ENCODE measurements at places on chromosomes 2 and 18.

GRCh38 chr2:83071352-83071751 lies 1387.7 kb downstream of the SUCLG1 start:
- DNase-seq: no peak

DNA sequence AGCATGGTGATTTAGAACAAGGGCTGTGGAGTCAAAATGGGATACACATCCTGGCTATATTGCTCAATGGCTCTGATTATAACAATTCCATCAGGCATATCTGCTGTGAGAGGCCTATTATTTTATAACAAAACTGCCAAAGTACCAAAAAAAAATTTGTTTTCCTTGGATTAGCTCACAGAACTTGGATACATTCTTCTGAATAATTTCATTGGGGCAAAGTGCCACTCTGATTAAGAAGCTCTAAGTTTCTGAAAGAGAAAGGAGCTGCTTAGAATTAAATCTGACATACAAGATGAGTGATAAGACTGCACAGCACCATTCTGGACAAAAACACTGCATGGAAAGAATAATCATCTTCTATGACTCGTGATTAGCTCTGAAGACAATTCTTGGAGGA lies 85.7 kb downstream of the SMC6 start:
- DNase-seq: no peak

GRCh38 chr18:77376043-77376732 lies 126.5 kb downstream of the GALR1 start:
- no peak for DNase-seq

- no peak for DNase-seq
These were observed 18.9 kb upstream of the SERPINB11 start for GRCh38 chr18:63683890-63684289.

DNA sequence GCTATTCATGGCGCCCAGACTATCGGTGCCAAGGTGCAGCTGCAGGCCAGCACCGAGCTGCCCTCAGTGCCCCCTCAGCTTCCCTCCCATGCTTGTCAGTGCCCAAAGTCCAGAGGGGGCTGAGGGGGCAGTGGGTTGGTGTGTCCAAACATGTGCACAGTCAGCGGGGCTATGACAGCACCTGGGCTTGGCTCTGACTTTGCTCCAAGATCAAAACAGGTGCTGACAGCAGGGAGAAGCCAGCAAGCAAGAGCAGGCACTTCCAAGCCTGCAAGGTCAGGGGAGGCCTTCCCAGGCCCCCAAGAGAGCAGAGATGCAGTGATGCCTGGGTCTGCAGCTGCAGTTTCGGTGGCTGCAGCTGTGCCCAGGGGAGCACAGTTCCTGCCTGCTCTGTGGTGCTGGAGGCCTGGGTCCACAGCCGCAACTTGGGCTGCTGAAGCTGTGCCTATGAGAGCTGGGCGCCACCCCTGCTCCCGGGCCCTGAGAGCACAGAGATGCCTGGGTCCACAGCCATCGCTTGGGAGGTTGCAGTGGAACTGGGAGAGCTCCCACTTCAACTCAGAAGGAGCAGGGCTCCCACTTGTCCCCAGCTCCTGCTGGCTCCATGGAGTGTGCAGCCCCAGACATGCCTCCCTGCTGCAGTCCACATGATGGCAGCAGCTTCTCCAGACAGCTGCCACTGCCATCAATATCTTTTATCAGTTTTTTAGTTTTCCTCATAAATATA lies 775.3 kb upstream of the POU3F3 start:
- no peak for DNase-seq

DNA sequence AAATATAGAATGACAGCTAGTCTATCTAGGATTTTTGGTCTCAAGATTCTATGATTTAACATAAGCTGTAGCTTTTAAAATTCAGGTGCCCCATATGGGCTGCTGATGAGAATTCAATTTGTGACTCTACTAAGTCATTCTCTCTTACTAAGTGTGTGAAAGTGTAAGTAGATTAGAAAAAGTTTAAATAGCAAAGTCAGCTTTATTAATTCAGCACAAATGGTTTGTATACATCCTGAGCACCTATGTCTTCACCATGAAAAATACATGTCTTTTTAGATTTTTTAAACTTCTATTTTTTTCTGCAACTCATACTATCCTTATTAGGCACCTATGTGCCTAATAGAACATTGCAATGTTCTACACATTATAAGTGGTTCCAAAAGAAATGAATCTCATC lies 157.1 kb downstream of the METTL4 start:
- DNase-seq: no peak

- DNase-seq: no peak
These were observed 97.2 kb downstream of the RTN4 start for GRCh38 chr2:54952978-54953456.

- DNase-seq: no peak
These were observed 133.0 kb upstream of the PGAP1 start for GRCh38 chr2:197059477-197059876.

GRCh38 chr18:73766910-73767515 lies 380.6 kb downstream of the FBXO15 start:
- DNase-seq: no peak

- DNase-seq: no peak
These were observed 86.6 kb downstream of the ACOXL start for GRCh38 chr2:110818767-110819481.

DNA sequence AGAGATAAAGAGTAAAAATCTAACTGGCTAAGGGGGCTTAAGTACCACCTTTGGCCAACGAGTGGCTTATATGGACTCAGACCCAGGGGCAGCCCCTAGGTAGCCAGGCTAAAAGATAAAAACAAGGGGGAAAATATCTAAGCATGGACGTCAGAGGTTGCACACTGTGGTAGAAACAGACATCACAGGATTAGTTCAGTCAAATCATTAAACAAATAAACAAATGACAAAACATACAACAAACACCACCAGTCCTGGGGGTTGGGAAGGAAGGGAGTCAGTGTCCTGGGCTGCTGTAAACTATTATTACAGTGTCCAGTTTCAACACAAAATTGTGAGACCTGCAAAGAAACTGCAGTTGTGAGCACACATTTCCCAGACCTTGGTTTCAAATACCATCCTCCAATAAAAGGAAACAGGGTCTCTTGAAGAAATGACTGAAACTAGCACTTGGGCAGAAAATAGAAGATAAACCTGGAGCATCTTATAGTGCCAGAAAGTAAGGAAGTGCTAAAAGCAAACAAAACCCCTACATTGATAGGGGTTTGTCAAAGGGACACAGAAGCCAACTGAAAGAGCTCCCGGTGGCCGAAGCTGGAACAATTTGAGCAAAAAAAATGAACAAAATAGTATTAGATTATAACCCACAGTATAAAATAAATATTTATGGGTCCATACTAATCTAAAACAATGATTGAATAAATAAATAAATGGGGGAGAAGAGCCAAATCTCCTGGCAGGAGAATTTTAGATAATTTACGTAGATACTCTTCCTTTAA lies 154.8 kb upstream of the KLF7 start:
- DNase-seq: no peak

DNA sequence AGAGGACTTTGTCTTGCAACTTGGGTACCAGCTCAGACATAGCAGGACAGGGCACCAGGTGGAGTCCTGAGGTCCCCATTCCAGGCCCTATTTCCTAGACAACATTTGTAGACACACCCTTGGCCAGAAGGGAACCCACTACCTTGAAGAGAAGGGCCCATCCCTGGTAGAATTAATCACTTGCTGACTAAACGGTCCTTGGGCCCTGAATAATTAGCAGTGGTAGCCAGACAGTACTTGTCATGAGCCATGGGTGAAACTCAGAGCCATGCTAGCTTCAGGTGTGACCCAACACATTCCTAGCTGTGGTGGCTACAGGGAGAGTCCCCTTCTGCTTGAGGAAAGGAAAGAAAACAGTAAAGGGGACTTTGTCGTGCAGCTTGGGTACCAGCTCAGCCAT lies 28.5 kb upstream of the ACTR2 start:
- DNase-seq: no peak

- DNase-seq: no peak
These were observed 14.0 kb upstream of the ARID5A start for GRCh38 chr2:96522304-96523203.

GRCh38 chr2:144268036-144268678 lies 251.8 kb downstream of the ZEB2 start:
- DNase-seq: no peak

DNA sequence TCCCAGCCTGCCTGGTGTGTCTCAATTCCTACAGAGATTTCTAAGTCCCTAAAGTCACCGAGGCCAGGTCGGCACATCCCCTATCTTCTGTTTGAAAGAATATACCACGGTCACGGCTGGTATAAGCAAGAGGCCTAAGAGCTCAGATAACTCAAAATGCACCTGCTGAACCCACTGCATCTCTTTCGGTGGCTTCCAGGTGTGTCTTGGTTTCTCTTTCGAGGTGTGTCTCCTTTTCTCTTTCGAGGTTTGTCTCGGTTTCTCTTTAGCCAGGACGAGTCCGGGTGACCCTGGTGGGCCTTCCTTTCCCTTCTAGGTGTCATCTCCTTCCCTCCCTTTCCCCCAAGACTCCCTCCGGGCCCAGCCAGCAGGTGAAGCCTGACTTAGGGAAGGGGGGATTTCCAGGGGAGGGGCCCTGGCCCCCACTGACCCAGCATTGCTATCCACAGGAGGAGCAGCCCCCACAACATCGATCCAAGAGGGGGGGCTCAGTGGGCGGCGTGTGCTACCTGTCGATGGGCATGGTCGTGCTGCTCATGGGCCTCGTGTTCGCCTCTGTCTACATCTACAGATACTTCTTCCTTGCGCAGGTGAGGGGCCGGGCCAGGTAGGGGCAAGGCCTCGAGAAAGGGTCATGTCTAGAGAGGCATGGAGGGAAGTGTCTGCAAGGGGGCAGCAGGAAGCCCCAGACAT lies 8.4 kb downstream of the ITM2C start:
- no peak for DNase-seq

DNA sequence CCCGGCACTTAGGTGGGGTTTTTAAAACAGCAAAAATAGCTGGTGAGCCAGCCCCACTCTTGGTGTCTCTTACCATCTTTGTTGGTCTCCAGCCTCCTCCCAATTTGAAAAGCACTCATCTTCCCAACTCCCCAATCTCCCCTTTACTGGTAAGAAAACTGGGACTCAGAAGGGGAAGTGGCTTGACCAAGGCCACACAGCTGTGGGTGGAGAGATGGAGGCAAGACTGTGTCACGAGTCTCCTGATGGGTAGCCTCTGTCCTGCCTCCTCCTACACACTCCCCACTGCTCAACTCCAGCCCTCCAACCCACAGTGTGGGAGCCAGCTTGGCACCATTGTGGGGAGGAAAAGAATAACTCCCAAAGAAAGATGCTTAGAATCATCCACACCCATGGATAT lies 140.4 kb downstream of the SMAD2 start:
- DNase-seq: no peak

DNA sequence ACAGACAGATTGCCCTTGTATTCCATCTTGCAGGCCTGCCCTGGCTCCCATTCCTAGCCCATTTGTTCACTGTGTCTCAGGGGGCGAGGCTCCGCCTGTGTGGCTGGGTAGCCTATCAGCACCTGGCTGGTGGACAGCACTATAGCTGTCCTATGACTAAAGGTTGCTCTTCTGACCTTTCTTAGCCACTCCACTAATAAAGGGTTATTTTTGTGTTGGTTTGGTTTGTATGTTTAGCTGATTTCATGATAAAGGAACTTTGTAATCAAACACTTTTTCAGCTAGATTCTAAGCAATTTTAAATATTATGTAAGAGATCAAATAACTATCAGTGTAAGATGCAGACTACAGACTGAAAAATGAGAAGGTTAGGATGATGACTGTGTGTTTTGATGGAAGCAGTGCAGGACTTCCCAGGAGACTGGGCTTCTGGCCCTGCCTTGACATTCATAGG lies 72.2 kb downstream of the CRIM1 start:
- no peak for DNase-seq

GRCh38 chr18:79868168-79868784 lies 70.5 kb downstream of the KCNG2 start:
- DNase-seq: no peak

DNA sequence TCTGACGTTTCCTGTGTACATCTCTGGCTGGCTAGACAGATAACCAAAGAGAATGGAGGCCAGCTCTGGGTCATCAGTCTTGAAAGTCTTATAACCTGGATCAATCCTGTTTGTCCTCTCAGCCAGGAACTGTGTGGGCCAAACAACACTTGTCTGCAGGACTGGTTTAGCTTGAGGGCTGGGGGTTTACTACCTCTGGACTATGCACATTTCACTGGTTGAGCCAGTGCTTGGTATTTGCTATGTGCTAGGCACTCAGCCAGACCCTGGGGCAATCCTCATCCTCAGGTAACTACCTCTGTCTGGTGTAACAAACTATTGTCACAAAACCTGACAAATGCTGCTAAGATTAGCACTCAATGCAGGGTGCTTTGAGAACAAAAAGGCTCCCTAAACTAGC lies 169.7 kb downstream of the HAUS1 start:
- no peak for DNase-seq

- no peak for DNase-seq
These were observed 49.0 kb upstream of the MC4R start for GRCh38 chr18:60421356-60422118.

GRCh38 chr2:134639265-134639664 lies 79.5 kb downstream of the TMEM163 start:
- no peak for DNase-seq
